ENCODE measurements at places on chromosomes 6 and 20.

GRCh38 chr6:168411793-168412192, 29.2 kb upstream of the SMOC2 start:
- DNase-seq, result no peak

DNA sequence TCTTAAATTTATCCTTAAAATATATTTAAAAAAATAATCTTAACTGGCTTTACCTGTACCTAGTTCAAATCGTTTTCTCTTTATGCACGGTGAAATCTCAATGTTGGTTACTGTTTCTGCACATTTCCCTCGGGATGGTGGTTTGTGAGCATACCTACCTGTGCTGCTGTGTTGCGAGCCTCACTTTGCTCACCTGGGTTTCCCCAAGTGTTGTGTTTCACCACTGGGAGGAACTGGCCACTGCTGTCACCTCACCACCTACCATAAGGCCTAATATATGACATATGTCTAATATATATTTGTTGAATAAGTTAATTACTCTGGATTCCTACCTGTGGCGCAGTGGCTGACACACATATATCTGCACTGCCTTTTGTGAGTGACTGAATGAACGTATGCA, 493.5 kb upstream of the FLRT3 start:
- no peak for DNase-seq

GRCh38 chr6:5478380-5478779, 217.1 kb downstream of the FARS2 start:
- no peak for DNase-seq

GRCh38 chr6:79543411-79543810, 6.2 kb upstream of the LCA5 start:
- DNase-seq, result no peak

GRCh38 chr6:22530506-22530905, 38.9 kb upstream of the HDGFL1 start:
- no peak for DNase-seq

GRCh38 chr6:88004707-88005106, 42.9 kb upstream of the SPACA1 start:
- no peak for DNase-seq

DNA sequence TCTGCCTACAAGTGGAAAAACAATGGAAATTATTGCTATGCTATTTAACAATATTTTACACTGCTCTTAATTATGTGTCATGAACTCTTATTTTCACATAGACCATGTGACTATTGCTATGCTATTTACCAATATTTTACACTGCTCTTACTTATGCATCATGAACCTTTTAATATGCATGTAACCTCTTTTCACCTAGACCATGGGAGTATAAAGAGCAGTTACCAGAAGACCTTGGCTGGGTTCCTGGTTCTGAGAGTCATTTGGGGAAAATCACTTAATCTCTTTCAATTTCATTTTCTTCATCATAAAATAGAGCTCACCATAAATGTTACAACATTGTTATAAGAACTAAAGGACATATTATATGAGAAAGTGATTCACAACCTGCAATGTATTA, 223.8 kb upstream of the RNF217 start:
- DNase-seq, result no peak

DNA sequence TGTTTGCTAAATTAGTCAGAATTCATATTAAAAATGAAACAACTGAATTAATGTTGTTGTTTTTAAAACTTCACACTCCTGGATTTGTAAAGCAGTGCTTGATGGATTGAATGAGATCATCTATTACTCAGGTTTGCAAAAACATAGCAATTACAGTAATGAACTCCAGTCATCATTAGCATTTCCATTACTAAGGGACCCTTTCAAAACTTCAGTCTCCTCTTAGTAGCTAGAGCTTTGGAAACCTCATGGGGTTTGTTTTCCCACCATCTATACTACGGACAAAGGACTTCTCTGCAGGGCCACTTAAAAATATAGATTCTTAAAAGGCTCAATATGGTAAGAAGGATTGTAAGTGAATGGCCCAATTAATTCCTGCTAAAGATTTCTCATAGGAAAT, 209.9 kb upstream of the PRND start:
- no peak for DNase-seq

All from AG04450 (cell line).